Smooth muscle cell of trachea (primary cell): ENCODE measurements at places on chromosomes 3 and 15. TPM values are rescaled to one million over a fixed set of nuclear protein-coding genes. Genes with fewer than 3 reads are reported as not detected.

The LSAMP gene
- 7.1 and 12.2 TPM in 2 replicates for total RNA-seq

The FYCO1 gene
- total RNA-seq: 44.7 and 47.0 TPM in 2 replicates

The ZNF639 gene
- 36.4 and 48.6 TPM in 2 replicates for total RNA-seq

The ZNF662 gene
- 2.3 and 2.8 TPM in 2 replicates for total RNA-seq

The USP19 gene
- 64.4 and 72.6 TPM in 2 replicates for total RNA-seq

The CADPS gene
- total RNA-seq: 3.8 and 7.4 TPM in 2 replicates
